K562 (cell line): ENCODE measurements at places on chromosomes 7 and 10. TPM values are rescaled to one million over a fixed set of nuclear protein-coding genes. Genes with fewer than 3 reads are reported as not detected.

Gene MAP3K8
- 14.1 and 15.7 TPM in 2 replicates for total RNA-seq

Gene ATG9B
- 2.2 and 4.7 TPM in 2 replicates for total RNA-seq

Gene CPXM2
- 0.09 TPM in 1 of 2 replicates, not detected in the other for total RNA-seq

GRCh38 chr7:102153599-102153946, 133.1 kb upstream of the SH2B2 start:
- no peak for DNase-seq

- peak; percentile 19 for DNase-seq
Measured at GRCh38 chr10:416091-416515, 273.4 kb downstream of the DIP2C start.

- no peak for DNase-seq
Measured at GRCh38 chr7:149767068-149767467, 6.3 kb downstream of the ZNF467 start.

GRCh38 chr7:109126404-109127050, 556.9 kb downstream of the DNAJB9 start:
- no peak for DNase-seq

GRCh38 chr7:16323313-16323712, 98.0 kb downstream of the CRPPA start:
- no peak for DNase-seq

Gene CH25H
- total RNA-seq, result not detected in 2 replicates

Gene PTPN12
- total RNA-seq, result 39.4 and 46.0 TPM in 2 replicates

Gene PRKAR2B
- total RNA-seq, result 115 and 129 TPM in 2 replicates

Gene CDNF
- 0.85 and 1.00 TPM in 2 replicates for total RNA-seq

DNA sequence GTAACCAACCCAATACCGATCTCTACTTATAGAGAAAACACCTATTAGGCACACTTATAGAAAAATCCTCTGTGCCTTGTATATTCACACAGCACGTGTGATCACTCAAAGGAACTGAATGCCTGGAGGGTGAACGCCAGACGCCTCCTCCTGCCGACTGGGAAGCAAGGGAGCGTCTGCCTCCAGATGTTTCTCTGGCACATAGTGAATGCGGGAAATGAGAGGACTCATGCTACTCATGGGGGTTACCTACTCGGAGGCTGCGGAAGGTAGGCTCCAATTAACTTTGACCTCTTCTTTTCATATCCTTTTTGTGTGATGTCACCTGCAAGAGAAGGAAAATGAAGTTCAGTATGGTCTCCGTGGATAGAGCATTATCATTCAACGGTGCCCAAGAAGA, 203.3 kb downstream of the DIP2C start:
- DNase-seq, result no peak

DNA sequence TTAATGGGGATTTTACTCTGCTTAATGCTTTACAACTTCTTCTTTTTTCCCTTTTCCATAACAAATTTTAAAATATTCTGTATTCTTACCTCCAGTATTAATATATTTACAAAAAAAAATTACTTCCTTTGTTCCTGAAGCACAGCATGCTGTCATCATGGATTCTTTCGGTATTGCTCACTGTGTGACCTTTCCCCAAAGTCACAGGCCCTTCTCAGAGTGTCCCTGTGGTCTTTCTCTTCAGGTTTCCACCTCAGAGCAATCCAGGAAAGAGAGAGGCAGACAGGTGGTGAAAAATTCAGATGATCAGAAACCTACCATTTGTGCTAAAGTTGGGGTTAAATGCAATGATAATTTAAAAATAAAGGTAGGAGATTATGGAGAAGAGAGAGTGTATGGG, 13.0 kb downstream of the AOAH start:
- DNase-seq, result no peak

Gene CYP3A4
- 0.07 and 0.18 TPM in 2 replicates for total RNA-seq

Gene FFAR4
- total RNA-seq, result not detected in 2 replicates

DNA sequence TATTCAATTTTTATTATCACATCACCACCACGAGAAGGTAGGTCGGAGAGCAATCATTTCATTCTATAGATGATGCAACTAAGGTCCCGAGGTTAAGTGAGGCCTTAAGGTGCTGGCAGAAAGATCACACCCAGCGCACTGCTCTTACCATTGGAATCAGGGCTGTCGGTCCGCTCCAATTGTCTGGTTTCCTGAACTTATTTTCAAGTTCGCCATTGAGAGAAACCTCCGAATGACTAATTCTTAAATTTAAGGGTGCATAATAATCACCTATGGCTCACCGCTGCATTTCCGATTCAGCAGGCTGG, 625 bp upstream of the GSTO2 start:
- DNase-seq, result no peak

DNA sequence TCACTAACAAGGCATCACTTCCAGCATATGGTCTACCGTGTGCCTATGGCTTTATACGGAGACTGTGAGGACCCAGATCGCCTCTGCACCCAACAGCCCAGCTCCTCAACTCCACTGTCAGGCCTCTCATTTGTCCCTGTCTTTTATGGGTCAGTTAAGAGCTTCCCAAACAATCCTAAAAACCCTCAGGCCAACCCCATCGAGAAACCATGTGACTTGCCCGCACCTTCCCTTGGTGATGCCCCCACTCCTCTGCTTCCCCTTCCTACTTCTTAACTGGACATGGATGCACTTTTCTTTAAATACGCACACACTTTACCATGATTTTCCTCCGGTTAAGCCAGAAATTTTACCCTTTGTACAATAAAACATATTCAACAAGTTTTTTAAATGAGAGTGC, 46.8 kb downstream of the BAIAP2L1 start:
- no peak for DNase-seq

DNA sequence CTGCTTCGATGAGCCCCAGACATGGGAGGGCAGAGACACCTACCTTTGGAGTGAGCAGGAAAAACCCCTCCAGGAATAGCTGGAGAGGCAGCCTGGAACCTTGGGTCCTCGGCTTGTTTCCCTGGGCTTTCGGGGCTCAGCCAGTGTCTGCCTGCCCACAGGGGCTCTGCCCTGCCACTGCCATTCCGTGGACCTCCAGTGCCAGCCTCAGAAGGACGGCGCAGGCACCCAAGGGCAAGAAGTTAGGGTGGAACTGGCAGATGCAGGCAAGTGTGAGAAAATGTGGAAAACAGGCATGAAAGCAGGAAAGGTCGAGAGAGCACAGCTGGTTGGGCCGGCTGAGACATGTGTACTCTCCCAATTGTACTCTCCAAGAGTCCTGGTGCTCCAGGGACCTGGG, 281.5 kb downstream of the GRID1 start:
- DNase-seq, result no peak

DNA sequence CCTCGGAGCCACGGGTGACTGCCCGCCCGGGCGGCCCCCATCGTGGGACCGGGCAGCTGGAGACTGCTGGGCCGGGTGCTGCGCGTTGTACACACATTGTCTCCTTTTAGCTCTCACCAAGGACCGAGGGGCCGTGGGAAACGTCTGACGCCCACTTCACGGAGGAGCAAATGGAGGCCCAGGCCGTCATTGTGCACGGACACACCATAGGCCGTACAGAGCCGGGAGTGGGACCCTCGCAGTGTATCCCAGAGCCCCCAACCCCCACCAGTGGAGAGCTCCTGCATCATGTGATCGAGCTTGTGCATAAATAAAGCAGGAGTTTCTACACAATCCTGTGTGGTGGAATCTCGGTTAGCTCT, 722 bp downstream of the DENND10 start:
- DNase-seq, result peak; percentile 15

Gene MEOX2
- total RNA-seq, result not detected in 2 replicates
